ENCODE measurements at places on chromosomes 7 and 10.

GRCh38 chr10:68334672-68335467, 2.1 kb upstream of the PBLD start:
- no peak for DNase-seq

GRCh38 chr7:159209429-159209828, 64.8 kb upstream of the VIPR2 start:
- no peak for DNase-seq

DNA sequence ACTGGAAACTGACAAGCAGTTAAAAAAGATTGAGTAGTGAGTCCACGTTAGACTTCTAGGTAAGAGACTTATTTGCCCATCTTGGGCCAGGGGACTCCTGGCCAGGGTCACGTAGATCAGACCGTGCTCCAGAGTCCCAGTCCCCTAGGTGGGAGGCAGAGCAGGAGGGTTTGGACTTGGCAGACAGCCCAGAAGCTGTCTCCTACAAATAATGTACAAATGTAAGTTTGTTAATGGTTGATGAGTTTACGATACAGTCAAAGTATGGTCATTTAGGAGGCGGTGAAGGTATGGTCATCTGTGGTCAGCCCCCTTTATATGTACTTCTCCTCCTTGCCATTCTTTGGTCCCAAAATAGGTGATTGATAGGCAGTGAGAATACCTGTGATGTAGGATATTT, 28.2 kb downstream of the INPP5F start:
- no peak for DNase-seq

- DNase-seq = no peak
Measured at GRCh38 chr7:114422507-114423501, 8.2 kb downstream of the FOXP2 start.

- DNase-seq = no peak
Measured at GRCh38 chr7:126041472-126041871, 1111.8 kb upstream of the POT1 start.

DNA sequence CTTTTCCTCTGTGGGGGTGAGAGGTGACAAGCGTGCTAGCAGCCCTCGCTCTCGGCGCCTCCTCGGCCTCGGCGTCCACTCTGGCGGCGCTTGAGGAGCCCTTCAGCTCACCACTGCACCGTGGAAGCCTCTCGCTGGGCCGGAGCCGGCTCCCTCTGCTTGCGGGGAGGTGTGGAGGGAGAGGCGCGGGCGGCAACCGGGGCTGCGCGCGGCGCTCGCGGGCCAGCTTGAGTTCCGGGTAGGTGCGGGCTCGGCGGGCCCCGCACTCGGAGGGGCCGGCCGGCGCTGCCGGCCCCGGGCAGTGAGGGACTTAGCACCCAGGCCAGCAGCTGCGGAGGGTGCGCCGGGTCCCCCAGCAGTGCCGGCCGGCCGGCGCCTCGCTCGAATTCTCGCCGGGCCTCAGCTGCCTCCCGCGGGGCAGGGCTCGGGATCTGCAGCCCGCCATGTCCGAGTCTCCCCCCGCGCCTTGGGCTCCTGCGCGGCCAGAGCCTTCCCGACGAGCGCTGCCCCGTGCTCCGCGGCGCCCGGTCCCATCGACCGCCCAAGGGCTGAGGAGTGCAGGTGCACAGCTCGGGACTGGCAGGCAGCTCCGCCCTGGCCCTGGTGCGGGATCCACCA, 352.8 kb upstream of the PODXL start:
- DNase-seq = peak; percentile 37

DNA sequence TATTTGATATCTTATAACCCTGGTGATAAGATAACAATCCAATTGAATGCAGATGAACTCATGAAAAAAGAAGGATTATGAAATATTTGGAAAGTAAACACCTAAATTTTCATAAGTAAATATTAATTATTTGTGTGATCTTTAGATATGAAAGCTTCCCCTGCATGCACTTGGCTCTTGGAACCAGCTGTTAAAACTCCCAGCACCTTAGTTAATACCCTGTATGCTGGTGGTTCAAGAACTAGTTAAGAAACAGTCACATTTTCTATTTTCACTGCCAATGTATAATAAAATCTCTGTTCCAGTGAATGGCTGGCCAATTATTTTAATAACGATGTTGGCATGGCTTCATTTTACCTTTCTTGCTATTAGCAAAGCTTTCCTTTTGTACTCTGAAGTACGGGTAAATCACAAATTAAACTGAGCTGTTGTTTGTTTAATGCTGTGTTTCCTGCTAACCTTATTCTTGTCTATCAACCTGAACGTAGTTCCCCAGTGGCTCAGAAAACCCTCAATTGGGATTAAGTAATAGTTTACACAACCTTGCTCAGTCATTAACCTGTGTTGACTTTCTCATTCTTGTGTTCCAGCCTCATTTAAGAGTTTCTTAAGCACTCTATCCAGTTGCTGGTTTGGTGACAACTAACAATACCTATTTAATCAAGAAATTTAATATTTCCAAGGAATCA, 38.9 kb downstream of the MET start:
- DNase-seq = no peak

- no peak for DNase-seq
Measured at GRCh38 chr10:92493362-92493761, 80.5 kb downstream of the IDE start.

- DNase-seq = no peak
Measured at GRCh38 chr7:7736671-7737070, 18.3 kb upstream of the RPA3 start.

- DNase-seq = no peak
Measured at GRCh38 chr7:116083796-116084195, 53.2 kb upstream of the TFEC start.

DNA sequence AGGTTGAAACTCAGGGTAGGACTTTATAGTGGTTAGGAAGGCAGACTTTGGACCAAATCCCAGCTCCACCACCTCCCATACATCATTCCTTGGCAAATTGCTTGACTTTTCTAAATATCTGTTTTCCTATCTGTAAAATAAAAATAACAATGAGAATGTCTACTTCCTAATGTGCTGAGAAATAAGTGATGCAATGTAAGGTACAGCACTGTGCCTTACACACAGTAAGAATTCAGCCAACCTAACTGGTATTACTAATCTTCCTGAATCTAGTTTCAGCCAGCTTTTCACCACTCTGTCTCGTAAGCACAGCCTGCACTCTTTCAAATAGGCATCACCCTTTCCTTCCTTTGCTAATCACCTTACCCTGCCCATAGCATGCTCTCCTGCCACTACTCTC, 9.7 kb downstream of the PRLHR start:
- DNase-seq = no peak

DNA sequence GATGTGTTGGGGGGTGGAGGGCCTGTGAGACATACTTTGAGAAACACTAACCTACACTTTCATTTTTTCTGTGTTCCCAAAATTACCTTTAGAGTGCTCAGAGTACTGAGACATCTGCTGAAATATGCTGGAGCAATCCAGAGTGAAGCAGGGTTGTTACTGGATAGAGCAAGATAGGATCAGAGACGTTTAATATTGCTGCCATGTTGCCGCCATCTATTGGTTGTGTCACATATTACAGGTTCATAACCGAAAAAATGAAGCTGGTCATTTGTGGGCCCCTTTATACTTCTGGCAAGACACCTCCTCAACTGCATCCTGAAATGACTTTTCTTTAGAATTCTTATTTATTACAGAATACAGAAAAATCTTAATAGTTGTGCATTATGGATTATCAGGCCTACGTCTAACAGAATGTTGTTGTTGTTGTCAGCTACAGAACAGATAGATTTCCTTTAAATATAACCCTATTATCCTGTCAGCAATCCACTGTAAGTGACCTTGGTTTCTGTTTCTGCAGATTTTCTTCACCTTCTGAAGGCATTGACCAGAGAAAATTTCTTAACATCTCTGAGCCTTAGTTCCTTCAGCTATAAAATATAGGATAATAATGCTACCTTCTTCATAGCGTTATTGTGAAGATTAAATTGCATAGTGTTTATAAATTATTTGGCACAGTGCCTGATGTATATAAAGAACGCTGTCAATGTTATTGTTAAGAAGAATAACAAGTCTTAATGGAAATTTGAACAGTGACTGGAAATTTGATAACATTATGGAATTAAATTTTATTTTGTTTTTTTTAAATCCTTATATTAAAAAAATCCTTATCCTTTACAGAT, 16.2 kb upstream of the DLD start:
- DNase-seq = no peak

GRCh38 chr10:43965033-43965917, 316.6 kb upstream of the ZNF32 start:
- no peak for DNase-seq

DNA sequence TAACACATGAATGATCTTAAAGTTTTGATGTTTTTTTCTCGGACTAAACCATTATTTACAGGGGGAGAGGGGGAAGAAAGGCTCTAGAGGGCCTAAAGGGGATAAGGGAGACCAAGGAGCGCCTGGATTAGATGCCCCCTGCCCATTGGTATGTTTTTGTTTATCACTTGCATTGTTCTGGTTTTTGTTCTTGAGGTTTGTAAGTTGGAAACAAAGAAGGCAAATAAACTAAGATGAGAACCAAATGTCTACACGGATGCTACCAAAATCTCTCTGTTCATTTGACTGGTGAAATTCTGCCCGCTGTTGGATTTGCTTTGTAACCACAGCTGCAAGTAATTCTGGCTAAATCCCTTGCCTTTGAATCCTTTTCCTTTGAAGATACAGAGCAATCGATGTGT, 99.8 kb upstream of the MACROH2A2 start:
- no peak for DNase-seq

DNA sequence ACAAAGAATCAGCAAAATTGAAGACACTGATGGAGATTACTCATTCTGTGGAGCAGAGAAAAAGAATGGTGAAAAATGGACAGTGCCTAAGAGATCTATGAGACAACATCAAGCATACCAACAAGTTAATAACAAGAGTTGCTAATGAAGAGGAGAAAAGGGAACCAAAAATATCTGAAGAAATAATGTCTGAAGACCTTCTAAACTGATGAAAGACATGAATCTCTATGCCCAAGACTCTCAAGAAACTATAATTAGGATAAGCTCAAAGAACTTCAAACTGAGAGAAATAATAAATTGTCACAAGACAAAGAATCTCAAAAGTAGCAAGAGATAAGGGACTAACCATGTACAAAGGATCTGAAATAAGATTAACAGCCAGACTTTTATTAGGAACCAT, 93.4 kb downstream of the ZNF33B start:
- no peak for DNase-seq

DNA sequence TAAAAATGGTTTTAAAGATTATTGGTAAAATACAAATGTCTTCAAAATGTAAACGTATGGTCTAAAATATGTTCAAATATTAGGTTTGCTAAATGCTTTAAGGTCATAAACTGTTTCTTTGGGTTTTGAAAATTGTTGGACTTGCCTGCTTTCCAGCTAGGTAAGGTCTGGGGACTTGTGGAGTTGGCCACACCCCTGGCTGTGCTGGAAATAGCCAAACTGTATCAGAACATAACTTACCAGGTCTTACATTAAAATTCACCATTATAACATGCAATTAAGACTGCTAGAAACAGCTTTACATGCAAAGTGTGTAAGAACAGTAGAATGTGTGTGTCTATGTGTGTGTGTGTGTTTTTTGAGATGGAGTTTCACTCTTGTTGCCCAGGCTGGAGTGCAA, 29.7 kb upstream of the BNIP3 start:
- DNase-seq = no peak
